LNCaP clone FGC (cell line): ENCODE measurements at places on chromosomes 12 and 14.

DNA sequence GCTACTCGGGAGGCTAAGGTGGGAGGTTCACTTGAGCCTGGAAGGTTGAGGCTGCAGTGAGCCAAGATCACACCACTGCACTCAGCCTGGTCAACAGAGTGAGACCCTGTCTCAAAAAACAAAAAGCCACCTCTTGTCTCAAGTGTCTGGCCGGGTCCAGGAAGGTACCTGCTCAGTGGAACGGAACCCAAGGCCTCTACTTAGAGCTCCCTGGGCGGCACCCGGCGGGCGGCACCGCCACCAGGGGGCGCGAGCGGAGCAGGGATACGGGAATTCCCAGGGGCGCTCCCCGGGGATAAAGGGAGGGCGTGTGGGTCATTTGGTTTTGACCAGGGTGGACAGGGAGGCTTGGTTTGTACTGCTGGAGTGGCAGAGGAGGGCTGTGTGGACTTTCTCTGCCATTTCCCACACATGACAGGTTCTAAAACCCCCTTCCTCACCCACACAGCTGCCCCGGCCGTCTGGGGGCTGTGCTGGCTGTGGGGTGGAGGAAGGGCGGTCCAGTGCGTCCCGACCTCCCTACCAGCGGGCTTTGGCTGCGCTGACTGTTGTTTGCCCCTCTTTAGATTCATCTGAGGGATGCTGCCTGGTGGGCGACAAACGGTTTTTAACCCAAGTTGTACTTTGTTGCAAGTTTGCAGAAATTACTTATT lies 91.4 kb downstream of the SETD3 start:
- no peak for DNase-seq

DNA sequence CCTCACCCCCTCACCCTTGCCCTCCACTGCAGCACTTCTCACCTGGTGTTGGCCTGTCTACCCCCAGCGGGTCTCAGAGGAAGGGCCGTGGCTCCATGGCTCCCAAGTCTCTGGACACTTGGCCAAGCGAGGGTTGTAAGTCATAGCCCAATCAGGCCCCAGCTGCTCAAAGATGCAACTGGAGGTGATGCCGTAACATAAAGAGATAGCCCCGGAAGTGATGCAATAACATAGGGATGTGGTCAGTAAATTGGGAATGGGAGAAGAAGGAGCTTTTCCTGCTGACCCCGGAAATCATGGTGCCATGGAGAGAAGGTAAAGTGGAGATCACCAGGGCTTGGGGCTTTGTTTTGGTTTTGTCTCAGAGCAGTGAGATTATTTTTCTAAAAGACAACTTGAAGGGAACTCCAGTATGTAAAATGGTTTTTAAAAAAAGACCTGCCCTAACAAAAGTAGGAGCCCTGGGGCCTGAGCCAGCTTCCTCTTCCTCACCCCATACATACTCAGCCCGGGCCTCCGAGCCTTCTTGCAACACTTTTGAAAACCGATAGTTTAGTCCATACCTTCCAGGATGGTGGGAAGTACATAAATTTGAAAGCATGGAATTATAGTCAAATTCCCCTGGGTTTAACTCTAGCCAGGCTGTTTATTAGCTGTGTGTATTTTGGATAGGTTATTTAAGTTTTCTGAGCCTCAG lies 212.5 kb downstream of the CRADD start:
- no peak for DNase-seq

DNA sequence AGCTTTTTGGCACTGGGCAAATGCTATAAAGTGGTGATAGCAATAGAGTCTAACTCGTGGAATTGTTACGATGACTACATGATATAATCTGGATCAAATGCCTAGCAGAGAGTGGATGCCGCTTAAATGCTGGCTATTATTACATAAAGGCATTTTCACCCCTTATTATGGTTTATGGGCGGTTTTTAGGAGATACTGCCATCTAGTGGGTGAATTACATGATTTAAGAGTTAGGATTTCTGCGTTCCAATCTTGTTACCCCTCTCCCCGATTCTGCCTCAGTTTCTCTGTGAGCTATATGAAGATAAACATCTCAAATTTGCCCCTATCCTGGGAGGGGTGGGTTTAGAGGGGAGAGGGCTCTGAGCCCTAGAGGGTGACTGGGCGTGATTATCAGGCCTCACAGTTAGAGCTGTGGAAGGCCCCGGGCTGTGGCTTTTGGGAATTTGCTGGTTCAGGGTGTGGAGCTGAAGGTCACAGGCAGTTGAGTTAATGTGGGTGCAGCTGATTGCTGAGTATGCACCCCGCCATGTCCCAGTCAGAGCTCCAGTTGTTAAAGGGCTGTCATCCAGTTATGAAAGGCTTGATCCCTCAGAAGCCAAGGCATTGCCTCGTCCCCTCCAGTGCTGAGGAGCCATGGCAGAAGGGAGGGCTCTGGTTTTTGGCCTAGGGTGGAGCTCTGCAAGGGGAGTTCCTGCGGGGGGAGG lies 14.4 kb downstream of the CLSTN3 start:
- DNase-seq, result no peak

DNA sequence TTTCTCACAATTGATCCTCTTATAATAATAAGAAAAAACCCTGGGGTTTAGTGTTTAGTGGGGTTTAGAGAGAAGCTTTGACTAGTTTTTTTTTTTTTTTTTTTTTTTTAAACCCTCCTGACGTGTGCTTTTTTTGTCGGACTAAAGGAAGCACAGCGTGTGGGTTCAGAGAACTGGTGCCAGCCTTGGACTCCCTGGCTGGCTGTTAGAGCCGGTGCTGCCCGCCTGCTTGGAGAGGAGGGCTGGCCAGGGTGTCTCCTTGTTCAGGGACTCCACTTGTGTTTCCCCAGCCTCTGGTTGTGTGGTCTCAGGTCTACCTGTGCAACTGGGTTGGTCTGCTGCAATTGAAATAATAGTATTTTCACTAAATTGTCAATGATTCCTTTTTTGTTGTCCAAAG lies 54.1 kb upstream of the ASPG start:
- no peak for DNase-seq
